ENCODE measurements at places on chromosomes 1 and 21.

GRCh38 chr1:23657659-23658275 is 33.8 kb upstream of the RPL11 start:
- peak; percentile 59 for DNase-seq

DNA sequence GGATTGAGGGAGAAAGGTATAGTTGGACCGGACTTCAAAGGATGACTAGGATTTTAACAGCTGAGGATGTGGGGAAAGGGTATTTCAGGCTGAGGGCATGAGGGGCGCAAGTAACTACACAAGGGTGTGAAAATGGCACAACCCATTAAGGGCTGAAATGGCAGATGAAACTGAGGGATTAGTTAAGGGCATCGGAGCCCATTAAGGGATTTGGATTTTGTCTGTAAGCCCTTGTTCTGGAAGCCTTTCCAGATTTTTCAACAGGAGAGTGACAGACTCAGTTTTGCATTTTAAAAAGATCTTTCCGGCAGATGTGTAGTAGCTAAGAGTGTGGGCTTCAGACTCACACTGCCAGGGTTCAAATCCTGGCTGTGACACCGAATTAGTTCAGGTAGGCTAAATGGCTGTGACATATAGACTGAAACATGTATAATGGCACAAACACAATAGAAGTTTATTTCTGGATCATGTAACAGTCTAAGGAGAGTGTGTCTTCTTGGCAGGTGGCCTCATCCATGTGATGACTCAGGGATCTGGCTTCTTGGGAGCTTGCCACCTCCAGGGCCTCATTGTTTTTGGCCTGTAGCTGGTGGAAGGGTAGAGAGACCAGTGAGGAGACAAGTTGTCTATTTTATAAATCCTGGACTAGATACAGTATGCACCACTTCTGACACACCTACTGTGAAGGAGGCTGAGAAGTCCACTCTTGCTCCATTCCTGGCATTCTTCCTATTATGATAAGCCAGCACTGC is 49.6 kb downstream of the UBE2T start:
- peak; percentile 93 for DNase-seq

- DNase-seq, result no peak
Measured at GRCh38 chr1:244394826-244395765, 56.6 kb downstream of the ADSS2 start.

GRCh38 chr21:25396135-25396711 is 211.1 kb downstream of the MRPL39 start:
- DNase-seq, result no peak

GRCh38 chr1:184021728-184022127 is 15.8 kb downstream of the COLGALT2 start:
- no peak for DNase-seq

Data from M059J (cell line).